Panc1 (cell line): ENCODE measurements at places on chromosomes 6 and 20. TPM values are rescaled to one million over a fixed set of nuclear protein-coding genes. Genes with fewer than 3 reads are reported as not detected.

Gene CST2
- not detected for total RNA-seq

Gene SLC23A2
- total RNA-seq, result 14.6 TPM

Gene MAN1A1
- 3.2 TPM for total RNA-seq

Gene GSTA2
- not detected for total RNA-seq

Gene WDR27
- 56.3 TPM for total RNA-seq

Gene RBPJL
- total RNA-seq, result 0.18 TPM

Gene OR2H2
- total RNA-seq, result not detected

Gene PRDM1
- 2.6 TPM for total RNA-seq

Gene GINS1
- total RNA-seq, result 36.0 TPM

Gene CYB5R4
- total RNA-seq, result 31.7 TPM

Gene EPHA7
- total RNA-seq, result 8.6 TPM

Gene SEL1L2
- total RNA-seq, result not detected

Gene KCNQ2
- 19.4 TPM for total RNA-seq

Gene POPDC3
- 29.2 TPM for total RNA-seq

Gene PTGIS
- total RNA-seq, result 4.4 TPM

Gene TFEB
- 13.3 TPM for total RNA-seq

Gene KIF25
- 0.44 TPM for total RNA-seq

Gene TREM2
- not detected for total RNA-seq

Gene MROH8
- total RNA-seq, result 1.8 TPM
